Ureter (tissue), 1 donor: ENCODE measurements at places on chromosomes 5 and 9.

- DNase-seq, result no peak
Observed at GRCh38 chr5:158819095-158819494, 280.6 kb downstream of the EBF1 start.

DNA sequence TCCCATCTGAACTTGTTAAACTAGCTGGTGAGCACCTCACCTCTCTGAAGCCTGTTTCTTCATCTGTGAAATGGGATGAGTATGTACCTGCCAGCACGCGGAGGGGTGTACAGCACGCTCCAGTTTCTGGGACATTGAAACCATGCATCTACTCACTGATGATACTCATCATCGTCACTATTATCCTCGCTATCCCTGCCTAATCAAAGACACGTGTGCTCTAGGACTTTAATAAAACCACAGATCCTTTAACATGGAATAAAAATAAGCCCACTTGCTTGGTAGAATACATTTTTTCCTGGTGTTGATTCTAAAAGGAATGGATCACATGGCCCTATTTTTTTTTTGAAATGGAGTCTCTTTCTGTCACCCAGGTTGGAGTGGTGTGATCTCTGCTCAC, 37.3 kb upstream of the POMT1 start:
- no peak for DNase-seq

DNA sequence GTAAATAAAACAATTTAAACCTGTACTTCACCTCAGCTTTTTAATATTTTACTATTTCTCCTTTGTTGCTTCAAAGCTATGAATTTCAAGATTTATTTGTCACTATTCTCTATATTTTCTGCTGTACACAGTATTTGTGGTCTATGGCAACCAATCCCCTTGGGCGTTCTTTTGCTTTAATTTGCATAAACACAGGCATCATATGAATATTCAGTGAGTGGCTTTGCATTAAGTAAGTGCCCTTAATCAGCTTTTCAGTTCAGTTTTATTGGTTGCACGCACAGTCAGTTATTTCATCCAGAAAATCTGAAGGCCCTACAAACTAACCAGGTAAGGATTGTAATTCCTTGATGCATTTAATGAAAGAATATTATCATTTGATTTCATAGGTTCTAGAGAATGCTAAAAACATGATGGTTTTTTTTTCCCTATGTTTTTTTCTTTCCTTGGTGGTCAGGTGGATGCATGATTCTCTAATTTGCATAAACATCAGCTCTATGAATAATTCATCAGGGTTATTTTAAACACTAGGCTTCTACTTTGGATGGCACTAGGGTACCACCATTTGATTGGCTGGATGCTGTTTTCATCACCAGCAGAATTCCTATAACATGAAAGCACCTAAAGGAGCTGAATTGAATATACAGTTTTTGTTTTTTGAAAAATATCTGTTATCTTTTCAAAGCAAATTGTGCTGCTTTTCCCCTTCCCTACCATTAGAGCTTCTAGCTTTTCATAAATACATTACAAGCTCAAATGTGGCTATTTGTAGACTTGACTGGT, 249.2 kb upstream of the CCNH start:
- DNase-seq, result no peak

- no peak for DNase-seq
Observed at GRCh38 chr5:141150224-141150992, 551 bp downstream of the PCDHB6 start.

DNA sequence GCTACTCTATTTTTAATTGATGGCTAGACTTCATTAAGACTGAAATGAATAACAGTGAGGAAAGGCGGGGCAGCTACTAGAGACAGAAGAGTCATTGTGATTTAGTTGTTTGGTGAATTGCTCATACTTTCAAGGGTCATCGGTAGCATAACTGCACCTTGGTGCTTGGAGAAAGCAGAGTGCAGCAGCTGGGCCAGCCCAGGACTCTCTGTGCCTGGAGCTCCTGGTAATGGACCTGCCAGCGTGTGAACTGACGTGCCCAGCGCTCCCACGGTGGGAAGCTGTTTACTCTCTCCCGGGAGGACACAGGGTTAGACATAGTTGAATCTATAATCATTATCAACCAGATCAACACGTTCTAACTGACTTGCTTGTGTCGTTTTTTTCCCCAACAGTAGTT, 42.9 kb downstream of the LURAP1L start:
- no peak for DNase-seq

GRCh38 chr9:138014563-138014945, 137.0 kb downstream of the CACNA1B start:
- DNase-seq, result peak; percentile 34

- DNase-seq, result no peak
Observed at GRCh38 chr5:122377026-122377425, 65.0 kb downstream of the SNCAIP start.

DNA sequence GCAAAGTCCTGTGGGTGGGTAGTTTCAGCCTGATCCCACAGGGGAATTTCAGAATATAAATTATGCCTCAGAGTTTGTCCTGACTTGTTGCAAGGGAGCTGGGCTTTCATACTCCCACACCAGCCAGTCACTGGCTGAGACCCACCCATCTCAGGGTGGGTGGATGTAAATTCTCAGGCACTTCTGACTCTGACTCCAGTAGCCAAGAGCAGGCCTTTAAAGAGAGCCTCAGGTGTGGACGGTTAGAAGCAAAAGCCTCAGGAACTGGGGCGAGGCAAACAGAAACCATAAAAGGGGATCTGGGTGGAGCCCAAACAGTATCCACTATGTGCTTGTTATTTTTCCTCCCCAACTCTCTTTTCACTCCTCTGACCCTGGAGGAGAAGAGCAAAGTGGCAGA, 28.6 kb upstream of the FBXW11 start:
- no peak for DNase-seq
